Omental fat pad (tissue), 4 donors: ENCODE measurements at places on chromosomes 4 and X. TPM values are rescaled to one million over a fixed set of nuclear protein-coding genes. Genes with fewer than 3 reads are reported as not detected.
A peak's percentile ranks its signal among the peaks of the same experiment; 100 is the strongest.

The PASD1 gene
- total RNA-seq = not detected

- DNase-seq = no peak
Measured at GRCh38 chrX:51332188-51332942, at the start of gene NUDT10. TSS of gene NUDT10 (plus strand) at chrX:51332822. CDS start at chrX:51332966, 144 bp downstream.

DNA sequence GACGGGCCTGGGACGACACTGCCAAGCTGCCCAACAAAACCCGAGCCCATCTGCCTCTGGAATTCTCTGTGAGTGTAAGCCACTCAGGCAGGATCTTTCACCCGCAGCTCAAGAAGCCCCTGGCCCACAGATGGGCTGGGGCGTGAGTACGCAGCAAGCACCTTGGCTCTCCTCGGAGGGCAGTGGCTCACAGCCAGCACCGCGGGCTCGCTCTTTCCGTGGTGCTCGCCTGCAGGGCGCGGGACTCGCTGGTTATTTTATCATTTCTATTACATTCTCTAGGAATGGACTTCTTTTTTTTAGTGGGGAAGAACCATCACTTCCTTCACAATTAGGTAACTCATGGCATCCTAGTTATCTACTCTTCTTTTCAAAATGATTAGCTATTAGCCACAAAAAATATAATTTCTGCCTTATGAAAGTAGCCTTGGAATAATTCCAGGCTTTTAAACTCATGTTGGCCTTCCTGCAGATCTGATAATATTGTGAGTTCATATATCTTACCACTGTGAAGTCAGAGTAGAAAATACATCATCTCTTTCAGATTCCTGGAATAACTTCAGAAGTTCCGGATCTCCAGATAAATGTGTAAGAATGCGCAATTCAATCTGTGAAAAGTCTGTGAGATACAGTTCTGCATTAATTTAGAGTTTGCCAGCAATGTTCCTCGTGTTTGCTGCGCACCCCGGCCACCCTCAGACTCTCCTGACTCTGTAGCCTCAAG, 68.6 kb downstream of the NAT8L start:
- no peak for DNase-seq

DNA sequence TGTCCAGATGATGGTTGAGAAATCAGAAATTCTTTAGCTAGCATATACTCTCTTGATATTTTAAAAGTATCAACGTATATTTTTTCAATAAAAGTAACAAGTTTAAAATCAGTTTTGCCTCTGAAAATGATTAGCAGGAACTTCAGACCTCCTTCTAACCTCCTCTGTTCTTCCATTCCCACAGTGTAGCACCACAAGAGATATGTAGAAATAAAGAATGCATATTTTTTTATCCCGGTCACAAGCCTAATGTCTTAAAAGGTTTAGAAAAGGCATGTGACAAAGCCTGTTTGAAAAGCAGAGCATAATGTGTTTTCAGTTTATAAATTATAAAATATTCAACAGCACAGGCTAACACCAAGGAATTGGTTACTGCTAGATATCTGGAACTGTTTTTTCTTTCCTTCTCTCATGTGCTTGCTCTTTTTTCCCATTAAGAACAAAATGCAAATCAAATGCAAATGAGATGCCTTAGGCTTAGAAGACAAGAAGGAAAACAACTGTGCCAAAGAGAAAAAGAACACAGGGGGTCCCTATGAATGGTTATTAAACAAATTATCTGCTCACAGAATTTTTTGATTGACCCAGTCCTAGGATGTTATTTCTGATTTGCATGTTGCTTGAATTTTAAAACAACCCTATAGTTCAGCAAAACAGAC, 351.7 kb upstream of the FAM241A start:
- DNase-seq = no peak

The RAB40AL gene
- 0.74 TPM for total RNA-seq

DNA sequence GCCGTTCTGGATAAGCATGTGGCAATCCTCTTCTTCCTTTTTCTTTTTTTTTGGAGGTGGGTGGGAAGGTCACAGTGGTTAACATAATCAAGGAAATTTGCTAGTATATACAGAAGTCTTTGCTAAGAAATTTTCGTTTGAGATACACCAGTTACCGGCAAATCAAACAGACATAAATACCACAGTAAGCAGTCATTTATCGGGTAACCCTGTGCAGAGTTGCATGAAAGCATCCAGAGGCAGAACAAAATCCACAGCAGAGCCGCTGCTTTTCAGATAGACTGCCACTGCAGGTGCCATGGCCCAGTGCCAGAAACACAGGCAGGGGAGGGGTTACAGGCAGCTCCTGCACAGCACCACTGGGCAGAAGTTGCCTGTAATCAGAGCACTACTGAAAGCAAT, 179.1 kb upstream of the MAB21L2 start:
- no peak for DNase-seq

GRCh38 chr4:80465736-80466135, 130.2 kb downstream of the CFAP299 start:
- DNase-seq = no peak

The SLC49A3 gene
- total RNA-seq = 21.1 TPM

- no peak for DNase-seq
Measured at GRCh38 chr4:187354740-187355139, 631.1 kb upstream of the FAT1 start.

The UNC5C gene
- 4.6 TPM for total RNA-seq

- DNase-seq = no peak
Measured at GRCh38 chr4:138894709-138895108, 120.9 kb upstream of the NOCT start.

The TRMT2B gene
- total RNA-seq = 6.8 TPM

The GPR50 gene
- total RNA-seq = not detected

The GPRASP2 gene
- total RNA-seq = 14.0 TPM

- DNase-seq = no peak
Measured at GRCh38 chr4:143089291-143089690, 95.4 kb upstream of the USP38 start.

- no peak for DNase-seq
Measured at GRCh38 chr4:76226418-76226817, 12.8 kb upstream of the SCARB2 start.

DNA sequence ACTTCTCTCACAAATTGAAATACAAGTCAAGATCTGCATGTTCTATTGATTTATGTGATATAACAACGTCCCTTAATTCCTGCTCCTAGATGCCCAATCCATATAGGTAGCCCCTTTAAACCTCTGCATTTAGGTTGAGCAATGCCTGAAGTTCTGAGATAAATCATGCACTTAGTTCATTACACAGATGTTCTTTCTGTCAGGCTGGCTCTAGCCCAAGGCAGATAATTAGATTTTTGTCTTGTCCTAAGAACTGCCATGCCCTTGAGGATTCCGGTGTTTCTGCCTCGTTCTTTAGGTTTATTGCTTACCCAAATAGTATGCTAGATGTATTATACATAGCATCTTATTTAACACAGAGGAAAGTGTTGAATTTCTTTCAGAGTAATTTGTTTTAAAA, 143.1 kb downstream of the TRAM1L1 start:
- no peak for DNase-seq

DNA sequence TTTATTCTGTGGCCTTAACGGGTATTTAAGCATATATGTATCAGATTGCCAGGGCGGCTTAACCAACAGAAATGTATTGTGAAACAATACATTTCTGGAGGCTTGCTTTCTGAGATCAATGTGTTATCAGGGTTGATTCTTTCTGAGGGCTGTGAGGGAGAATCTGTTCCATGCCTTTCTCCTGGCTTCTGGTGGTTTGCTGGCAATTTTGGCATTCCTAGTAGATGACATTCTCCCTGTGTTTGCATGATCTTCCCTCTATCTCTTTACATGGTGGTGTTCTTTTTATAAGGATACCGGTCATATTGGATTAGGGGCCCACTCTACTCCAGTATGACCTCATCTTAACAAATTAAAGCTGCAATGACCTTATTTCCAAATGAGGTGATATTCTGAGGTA, 16.9 kb upstream of the CEP135 start:
- no peak for DNase-seq

The FAM47A gene
- not detected for total RNA-seq

The ASB12 gene
- not detected for total RNA-seq

- peak; percentile 36 for DNase-seq
Measured at GRCh38 chr4:163484906-163485305, 9.6 kb upstream of the TMA16 start.

The RBM46 gene
- not detected for total RNA-seq

The SLC7A11 gene
- 1.0 TPM for total RNA-seq

GRCh38 chrX:151100799-151101198, 75.6 kb upstream of the GPR50 start:
- DNase-seq = no peak

DNA sequence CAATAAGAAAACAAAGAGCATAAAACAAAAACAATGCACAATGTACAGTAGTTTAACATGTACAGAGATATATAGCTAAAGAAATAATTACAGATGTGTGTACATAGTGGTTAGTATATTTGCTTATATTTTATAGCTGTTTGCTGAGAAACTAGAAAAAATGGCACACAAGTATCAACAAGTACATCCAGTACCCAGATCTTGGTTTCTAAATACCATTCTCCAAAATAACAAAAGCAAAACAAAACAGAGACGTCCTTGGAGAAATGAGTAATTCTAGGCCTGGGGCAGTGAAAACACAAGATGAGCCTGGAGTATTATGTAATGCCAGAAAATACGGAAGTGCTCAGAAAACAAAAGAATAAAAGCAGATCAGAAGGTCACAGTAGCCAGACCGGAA, 189.6 kb downstream of the TMEM47 start:
- no peak for DNase-seq

DNA sequence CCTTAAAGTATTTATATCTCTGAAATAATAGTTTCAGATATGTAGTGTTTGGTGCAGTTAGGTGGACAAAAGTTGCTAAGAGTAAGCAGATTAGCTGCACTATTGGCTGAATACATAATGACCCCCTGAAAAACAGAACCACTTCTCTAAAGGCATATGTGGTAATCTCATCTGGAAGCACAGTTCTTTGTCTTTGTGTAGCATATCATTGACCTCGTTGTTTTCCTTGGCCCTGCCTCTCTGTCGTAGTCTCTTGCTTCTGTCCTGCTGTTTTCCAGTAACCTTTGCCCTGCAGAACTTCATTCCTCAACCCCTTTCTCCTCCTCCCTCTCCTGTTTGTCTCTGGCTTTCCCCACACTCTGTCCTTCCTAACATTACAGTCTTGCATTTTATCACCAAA, 41.4 kb downstream of the JADE3 start:
- DNase-seq = no peak

GRCh38 chr4:96839441-96839840, 999.5 kb downstream of the PDHA2 start:
- no peak for DNase-seq

DNA sequence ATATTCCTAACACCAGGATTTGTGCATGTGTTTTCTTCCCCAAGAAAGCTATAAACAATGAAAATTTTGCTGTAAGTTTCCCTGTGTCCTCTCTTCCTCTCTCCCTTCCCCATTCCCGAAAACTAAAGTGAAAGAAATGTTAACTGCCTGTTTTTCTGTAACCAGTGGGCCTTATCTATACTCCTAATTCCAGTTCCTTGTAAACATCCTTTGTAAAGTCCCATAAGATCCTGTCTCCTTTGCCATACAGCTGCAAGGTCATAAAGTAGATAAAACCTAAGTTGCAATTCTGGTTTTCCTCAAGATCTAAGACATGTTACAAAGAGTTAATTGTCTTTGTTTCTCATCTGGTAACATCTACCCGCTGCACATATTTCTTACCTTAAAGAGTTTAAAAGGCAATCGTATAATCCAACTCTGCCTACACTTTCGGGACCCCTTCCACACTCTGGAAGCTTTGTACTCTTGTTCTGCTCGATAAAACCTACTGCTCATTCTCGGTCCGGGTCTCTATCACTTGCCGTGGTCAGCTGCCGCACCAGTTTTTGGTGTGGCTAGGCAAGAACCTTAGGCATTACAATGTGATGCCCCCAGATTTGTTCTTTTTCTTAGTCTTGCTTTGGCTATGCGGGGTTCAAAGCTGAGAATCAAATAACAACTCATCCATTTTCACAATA, 20.5 kb downstream of the UGT2B7 start:
- DNase-seq = no peak

The MMAA gene
- total RNA-seq = 3.7 TPM

The SORCS2 gene
- 1.4 TPM for total RNA-seq

- no peak for DNase-seq
Measured at GRCh38 chr4:138697851-138698250, 317.7 kb upstream of the NOCT start.

- no peak for DNase-seq
Measured at GRCh38 chrX:44949125-44949524, 76.1 kb downstream of the KDM6A start.

GRCh38 chr4:140098455-140099160, 55.4 kb downstream of the MAML3 start:
- DNase-seq = no peak

GRCh38 chr4:144190009-144190408, 49.5 kb upstream of the GYPA start:
- no peak for DNase-seq

DNA sequence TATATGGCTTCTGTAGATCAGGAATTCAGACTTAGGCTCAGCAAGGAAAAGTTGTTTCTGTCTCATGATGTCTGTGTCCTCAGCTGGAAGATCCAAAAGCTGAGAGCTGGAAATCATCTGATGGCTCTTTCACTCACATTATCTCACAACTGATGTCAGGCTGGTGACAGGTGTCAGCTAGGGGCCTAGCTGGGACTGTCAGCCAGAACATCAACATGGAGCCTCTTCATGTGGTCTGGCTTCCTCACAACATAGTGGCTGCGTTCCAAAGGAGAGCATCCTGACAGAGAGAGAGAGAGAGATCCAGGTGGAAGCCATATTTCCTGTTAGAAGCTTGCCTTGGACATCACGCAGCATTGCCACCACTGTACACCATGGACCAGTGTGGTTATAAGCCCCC, 10.6 kb upstream of the INTS6L start:
- DNase-seq = no peak

The JADE3 gene
- total RNA-seq = 5.0 TPM

The MAGEE2 gene
- not detected for total RNA-seq

- DNase-seq = no peak
Measured at GRCh38 chr4:76787898-76788297, 110.0 kb downstream of the SOWAHB start.

The HDX gene
- 13.2 TPM for total RNA-seq

DNA sequence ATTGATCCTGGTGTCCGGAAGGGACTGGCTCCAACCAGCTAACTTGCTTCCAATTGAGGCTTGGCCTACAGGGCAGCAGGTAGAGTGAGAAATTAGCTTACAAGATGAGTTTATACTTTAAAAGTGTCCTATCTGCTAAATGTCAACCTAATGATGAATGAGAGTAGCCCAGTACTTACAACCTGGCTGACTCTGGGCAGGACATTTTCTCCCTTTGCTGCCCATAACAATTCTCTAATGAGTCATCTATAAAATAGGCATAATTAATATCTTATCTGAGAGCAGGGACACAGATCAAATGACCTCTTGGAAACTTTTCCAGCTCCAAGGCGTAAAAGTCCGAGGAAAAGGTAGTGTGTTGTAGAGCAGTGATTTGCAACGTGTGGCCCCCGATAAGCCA, 398.4 kb upstream of the BOD1L1 start:
- DNase-seq = no peak

DNA sequence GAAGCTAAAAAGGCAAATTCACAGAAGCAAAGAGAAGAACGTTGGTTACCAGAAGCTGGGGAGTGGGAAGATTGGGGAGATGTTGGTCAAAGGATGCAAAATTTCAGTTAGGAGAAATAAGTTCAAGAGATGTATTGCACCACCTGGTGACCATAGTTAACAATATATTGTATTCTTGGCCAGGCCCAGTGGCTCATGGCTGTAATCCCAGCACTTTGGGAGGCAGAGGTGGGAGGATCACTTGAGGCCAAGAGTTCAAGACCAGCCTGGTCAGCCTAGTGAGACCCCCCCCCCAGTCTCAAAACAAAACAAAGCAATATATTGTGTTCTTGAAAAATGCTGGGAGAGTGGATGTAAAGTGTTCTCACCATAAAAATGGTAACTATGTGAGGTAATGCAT, 67.9 kb downstream of the TAB3 start:
- no peak for DNase-seq

The QRFPR gene
- not detected for total RNA-seq

GRCh38 chrX:134981910-134982309, 8.9 kb upstream of the SMIM10 start:
- DNase-seq = no peak
